ENCODE measurements at places on chromosomes 12 and 14.

GRCh38 chr14:87745507-87746118 lies 247.4 kb downstream of the GALC start:
- DNase-seq: no peak

GRCh38 chr14:104639885-104640548 lies 35.4 kb upstream of the TMEM179 start:
- DNase-seq: peak; percentile 67

DNA sequence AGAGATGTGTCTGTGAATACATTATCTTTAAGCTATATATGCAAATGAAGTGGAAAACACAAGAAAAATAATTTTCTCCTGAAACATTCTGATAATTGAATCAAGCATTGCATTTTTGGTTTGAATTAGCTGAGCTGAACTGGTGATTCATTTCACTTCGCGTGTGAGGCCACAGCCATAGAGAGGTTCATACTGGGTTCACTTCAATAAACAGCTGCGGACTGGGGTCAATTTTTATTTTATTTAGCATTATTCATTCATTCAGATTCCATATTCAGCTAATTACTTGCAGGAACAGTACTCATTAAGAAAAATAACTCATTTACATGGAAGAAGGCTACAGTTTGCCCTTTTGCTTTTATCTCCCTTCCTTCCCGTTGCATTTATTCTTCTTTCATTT lies 195.2 kb upstream of the LRIG3 start:
- DNase-seq: no peak

DNA sequence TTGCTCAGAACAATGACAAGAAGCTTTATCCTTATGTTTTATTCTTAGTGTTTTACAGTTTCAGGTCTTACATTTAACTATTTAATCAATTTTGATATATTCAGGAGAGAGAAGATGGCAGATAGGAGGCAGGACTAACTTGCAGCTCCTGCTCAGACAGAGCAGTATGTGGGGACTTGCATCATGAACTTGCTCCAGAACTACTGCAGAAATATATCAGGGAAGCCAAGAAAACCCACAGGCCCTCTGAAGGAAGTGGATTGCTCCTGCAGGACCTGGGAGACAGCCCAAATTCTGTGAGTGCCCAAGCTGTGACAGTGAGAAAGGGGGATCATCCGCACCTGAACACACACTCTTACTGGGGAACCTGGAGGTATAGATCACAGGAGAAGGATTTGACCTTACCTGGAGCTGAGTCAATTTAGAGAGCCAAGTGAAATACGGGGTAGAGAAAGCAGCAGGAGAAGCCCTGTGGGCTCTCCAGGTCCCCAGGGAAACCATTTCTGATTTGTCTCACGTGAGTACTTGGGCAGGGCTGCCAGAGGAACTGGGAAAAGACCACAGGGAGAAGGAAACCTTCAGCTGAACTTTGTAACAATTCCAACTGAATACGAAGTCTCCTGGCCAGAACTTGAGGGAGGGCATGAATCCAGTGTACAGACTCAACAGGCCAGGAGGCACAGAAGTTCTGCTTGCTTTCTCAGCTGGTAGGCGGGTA lies 28.9 kb upstream of the TSPAN8 start:
- no peak for DNase-seq

- no peak for DNase-seq
These were observed 26.4 kb upstream of the BATF start for GRCh38 chr14:75495882-75496281.

DNA sequence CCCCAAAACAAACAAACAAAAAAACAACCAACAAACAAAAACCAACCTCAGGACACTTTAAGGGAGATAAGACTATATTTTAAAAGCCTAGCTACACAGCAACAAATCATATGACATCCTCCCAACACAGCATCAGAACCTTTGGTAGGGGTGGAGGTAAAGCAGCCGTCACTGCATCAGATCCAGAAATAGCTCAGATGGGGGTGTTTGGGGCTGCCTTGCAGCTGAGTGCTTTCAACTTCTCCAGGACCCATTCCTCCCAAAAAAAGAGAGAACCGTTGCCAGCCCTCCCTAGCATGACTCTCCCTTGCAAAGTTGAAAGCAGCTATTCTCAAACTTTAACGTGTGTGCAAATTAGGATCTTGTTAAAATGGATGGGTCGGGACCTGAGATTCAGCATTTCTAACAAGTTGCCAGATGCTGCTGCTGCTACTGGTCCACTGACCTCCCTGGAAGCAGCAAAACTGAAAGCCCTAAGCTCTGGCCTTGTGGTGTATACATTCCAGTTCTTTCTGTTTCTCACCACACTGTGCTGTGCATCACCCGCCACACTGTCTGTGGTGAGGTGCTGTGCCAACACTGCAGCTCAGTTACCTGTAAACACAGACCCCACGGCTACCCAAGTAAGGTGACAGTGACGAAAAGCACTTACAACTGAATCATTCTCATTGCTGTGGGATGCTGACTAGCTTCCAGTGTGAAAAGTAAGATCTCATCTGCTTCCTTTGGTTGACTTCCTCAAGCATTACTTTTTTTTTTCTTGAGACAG lies 54.0 kb downstream of the SLC38A1 start:
- no peak for DNase-seq

GRCh38 chr12:113957627-113958026 lies 8.5 kb downstream of the RBM19 start:
- no peak for DNase-seq

GRCh38 chr12:56661560-56661959 lies 15.8 kb upstream of the ATP5F1B start:
- no peak for DNase-seq

DNA sequence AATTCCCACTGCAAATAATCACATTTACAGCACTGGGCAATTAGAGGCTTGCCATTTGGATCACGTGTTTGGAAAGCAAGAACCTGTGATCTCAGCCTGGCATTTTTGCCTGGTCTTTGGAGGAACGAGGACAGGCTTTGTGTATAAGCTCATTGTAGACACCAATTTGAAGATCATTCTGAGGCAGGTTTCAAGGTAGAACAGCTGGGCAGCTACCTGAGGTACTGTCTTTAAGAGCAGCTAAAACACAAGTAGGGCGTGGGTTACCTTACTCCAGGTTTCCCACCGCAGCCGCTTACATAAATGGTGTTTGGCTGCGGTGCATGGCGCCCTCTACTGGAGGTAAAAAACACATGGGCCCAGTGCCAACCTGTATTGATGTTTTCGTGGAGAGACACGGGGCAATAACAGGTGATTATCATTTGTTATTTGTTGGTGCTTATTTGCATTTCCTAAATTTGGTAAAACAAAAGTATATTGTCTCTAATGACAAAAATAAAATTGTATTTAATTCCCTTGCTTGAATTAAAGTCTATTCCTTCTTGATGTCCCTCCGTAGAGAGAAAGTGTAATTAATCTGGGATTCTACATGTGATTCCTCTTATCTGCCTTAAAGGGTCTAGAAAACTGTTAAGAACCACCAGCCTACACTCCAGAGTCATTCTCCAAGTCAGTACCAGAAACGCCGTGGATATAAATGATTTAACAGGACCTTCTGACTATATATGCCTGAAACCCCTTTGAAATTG lies 69.7 kb downstream of the SVOP start:
- DNase-seq: peak; percentile 66

DNA sequence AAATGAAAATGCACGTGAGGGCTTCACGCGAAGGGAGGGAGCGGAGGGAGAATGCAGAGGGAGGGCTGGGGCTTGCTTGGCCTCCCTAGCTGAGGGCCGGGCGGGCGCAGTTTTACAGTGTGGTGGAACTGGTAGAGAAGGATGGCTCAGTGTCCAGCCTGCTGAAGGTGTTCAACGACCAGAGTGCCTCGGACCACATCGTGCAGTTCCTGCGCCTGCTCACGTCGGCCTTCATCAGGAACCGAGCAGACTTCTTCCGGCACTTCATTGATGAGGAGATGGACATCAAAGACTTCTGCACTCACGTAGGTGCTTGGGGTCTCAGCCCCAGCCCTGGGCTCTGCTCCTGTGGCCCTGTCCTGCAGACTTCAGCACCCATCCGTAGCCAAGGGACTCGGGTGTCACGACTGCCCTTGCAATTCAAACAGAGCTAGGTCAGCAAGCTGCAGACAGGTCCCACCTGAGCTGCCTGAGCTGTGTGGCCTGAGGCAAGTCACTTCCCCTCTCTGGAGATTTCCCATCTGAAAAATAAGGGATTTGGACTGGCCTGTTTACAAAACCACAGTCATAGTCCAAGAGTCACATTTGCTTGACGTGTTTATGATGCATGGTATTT lies 18.4 kb downstream of the OTUB2 start:
- no peak for DNase-seq

DNA sequence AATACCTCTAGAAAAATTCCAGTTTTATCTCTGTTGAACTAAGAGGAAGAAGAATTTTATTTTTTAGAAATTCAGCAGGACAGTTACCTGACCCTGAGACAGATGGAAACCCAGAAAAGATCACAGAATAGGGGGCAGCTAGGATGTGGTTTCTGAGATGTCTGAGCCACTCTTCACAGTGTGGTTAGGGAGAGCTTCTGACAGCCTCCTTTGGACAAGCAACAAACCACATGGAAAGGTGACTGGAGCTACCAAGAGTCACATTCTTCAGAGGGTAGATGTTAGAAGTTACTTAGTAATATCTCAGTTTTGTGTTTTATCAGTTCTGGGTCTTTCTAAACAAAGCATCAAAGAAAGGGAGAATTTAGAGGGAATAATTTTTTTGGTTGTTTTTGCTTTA lies 117.3 kb upstream of the NAP1L1 start:
- DNase-seq: no peak

Data from right kidney (tissue), 9 donors.